GM12864 (cell line): ENCODE measurements at places on chromosomes 2 and 18.

DNA sequence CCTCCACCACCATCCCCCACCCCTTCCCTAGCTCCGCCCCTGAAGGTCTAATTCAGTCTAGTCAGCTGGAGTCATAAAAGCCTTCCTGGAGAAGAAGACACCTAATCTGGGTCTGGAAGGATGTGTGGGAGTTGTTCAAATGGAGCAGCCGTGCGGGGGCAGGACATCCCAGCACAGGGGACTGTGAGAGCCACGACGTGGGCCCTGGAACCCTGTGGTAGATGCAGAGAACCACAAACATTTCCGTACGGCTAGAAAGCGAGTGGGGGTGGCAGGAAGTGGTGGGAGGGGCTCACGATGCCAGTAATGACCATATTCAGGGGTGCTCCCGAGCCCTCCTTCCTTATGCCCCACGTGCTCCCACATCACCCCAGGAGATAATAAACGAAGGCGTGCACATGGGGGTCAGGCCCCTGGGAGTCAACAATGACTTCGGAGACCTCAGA, 20.9 kb upstream of the COL6A3 start:
- DNase-seq: peak; percentile 29

- DNase-seq: peak; percentile 8
These were observed 289.2 kb downstream of the TNS1 start for GRCh38 chr2:217713395-217714286.

DNA sequence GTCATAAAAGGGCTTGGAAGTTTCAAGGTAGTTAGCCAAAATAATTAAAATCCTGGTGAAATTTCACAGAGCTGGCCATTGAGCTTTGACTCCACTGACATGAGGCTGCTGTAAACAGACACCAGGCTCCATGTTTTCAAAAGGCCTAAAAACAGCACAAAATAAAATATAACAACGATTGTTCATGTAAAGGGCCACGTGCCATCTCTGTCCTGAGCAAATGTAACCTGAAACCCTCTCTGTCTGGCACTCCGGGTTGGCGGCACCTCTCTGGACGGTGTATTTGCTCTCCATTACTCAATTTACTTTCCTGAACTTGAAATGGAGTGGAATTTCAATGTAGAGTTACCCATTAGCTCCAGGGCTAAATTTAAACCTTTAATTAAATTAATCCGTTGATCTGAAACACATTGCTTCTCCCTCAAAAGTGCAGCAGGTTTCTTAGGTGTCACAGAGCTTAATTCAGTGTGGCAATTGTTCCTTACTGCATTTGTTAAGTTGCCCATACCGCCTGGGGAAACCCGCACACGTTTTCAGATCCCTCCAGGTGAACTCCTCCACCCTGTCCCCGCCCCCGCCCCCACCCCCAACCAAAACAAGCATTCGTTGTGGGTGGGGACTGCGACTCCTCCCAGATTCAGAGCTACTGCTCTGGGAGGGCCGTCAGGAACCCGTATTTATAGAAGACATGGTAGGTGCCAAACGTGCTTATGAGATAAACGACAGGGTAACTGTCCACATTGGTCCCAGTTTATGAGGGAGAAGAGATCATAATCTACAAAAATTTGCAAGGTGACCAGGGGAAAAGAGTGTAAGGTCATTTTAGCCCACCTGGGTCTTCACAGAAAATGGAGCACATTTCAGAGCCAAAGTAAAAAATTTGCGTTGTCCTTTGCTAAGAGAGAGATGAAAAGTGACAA, 1.2 kb upstream of the CABLES1 start:
- peak; percentile 70 for DNase-seq

DNA sequence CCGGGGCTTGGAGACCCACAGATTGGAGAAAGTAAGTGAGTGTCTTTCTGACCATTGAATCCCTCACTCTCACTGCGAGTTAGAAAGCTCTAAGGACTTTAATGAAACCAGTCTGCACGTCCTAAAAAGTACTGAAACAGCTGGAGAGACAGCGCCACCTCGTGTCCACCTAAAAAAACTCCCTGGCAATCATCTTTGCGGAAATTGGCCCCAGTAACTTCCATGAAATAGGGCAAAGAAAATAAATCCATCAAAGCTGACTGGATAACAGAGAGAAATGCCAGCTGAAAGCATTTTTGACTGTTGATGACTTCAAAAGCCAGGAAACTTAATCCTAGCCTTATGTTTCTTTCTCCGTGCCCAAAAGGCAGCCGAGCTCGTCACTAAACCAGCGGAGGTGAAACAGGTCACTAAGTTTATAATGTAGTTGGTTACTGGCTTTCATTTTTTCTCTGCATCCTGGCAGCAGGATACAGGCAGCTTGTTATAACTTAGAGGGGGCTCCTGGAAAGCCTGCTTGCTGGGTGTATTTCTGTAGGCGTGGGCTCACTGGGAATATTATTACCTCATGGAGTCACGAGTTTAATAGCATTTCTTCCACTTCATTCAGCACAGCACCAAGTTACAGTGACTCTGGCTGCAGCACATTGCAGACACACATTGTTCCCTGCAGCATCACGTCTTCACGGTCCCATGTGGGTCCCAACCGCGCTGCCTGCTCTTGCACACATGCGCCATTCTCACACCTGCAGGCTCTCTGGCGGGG, 266.5 kb downstream of the HRH4 start:
- DNase-seq: peak; percentile 45

DNA sequence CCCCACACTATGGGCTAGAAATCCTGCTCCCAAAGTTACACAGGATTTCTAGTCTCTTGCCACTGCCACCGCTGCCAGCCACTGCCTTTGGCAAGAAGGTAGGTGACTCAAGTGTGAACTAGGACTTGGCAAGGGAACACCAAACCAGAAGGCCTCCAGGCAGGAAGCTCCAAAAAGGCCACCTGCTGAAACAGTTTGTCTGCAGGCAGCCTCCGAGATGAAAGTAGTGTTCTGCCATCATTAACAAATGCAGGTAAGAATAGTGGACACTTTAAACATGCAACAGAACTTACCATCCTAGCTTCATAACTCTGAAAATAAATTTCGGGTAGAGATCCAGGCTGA, 3.9 kb downstream of the ANKRD44 start:
- no peak for DNase-seq

DNA sequence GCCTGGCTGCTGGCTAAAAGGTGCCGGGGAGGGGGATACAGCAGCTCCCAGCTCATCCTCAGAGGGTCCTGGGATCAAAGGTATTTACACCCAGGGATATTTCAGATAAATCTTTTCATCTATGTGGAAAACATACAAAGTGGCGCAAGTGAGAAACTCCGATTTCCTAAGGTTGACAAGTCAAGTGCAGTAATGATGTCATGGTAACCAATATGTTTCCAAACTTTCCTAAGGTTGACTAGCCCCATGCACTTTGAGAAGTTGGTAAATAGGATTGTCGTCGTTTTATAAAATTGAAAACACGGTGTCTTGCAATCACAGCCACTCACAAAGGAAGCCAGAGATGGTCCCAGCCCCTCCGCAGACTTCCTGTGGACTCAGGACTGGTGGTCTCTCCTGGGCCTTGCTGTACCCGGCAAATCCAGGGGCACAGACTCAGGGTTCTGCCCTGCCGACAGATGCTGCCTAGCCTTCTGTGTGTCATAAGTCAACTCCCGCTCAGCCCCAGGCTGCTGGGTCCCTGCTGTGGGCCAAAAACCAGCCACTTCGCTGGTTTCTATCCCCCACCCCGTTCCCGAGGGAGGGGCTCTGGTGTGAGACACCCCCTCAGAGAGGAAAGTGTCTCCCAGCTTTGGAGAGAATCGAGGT, 111.2 kb upstream of the PPP1CB start:
- DNase-seq: no peak

GRCh38 chr2:27762951-27763906, 8.3 kb upstream of the MRPL33 start:
- no peak for DNase-seq

DNA sequence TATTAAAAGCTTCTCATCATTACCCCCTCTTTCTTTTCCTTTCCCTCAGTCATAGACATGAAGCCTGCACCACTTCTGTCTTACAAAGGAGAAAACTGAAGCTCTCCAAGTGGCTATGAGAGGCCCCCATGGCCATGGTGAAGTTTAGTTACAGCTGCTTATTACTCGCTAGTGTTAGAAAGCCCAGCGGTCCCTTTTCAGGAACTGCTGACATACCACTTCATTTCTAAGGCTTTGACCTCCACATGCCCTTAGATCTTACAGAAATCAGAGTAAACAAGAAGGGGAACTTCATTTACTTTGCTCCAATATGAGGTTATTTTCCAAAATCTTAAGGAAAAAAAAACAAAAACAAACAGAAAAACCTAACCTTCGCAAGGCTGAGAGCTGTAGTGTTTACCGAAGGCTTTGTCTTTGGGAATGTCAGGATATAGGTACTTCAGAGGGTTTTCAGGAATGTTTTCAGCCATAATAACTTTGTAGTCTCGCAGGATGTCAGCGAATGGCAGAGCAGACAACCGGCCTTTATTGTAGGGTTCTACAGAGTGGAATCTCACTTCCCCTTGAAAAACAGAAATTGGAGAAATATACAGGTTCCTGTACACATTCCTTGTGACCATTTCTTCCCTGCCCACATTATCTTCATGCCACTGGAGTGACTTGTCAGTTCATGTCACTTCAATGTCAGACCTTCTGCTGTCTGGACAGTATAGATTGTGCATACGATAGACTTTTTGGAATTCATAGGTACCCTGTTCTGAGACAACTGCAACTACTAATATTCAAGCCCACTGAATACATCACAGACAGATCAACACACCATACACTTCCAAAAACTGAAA, 18.8 kb upstream of the STAT1 start:
- DNase-seq: no peak

GRCh38 chr2:193187816-193188215, 993.1 kb upstream of the TMEFF2 start:
- DNase-seq: no peak

DNA sequence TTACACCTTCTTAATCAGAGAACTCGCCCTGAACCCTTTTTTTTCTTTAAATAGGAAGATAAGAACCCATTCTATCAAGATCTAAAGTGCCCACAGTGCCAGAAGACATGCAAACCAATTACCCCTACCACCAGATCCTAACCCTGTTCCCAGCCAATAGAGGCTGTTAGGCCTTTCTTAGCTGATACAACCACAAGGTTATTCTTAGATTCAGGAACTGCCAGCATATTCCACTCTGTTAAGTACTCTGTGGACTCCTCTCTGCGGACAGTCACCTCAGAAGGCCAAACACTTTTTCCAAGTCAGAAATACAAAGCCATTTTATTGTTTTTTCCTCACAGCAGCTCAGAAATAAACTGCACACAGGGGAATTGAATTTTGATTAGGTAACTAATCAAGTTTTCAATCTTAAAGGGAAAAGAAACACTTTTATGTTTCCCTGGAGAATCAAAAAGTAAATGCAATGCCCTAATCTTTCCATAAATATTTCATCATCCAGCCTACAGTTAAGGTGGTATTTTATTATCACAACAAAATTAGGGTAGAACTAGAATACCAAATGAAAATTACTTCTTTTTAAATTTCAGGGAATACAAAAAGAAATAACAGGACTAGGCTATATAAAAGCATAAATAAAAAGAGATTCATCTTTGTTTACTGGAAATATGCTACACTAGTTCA, 111.4 kb downstream of the NBAS start:
- DNase-seq: no peak

DNA sequence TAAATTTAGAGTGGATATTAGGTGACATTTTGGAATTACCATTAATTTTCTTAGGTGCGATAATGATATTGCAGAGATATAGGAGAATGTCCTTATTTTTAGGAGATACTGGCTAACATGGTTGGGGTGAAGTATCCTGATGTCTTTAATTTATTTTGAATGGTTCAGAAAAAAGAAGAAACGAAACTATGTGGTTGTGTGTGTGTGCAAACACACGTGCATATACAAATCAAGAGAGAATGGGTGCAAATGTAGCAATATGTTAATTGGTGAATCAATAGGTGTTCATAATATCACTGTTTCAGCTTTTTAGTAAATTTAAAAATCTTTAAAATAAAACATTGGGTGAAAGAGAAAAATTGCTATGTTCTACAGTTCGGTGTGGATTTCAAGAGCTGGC, 140.9 kb downstream of the DIS3L2 start:
- no peak for DNase-seq

DNA sequence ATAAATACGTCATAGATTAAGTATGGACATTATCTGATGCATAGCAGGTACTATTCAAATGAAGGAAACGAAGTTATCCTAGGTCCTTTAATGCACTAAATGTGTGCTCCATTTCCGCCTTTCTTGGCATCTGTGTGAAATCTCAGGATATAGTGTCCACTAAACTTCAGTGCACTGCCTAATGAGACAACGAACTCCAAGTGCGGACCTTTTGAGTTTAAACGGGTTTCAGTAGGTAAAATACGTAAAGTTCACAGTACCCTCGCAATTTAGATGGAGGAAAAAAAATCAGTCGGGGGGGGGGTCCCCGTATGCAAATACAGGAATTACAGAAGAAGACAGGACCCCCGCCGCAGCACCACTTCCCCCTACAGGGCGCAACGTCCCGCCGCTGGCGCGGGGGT, 729 bp upstream of the REL start:
- DNase-seq: no peak

GRCh38 chr2:203718087-203718486, 11.6 kb downstream of the CD28 start:
- DNase-seq: peak; percentile 42
